ENCODE measurements at places on chromosomes 3 and 15.

DNA sequence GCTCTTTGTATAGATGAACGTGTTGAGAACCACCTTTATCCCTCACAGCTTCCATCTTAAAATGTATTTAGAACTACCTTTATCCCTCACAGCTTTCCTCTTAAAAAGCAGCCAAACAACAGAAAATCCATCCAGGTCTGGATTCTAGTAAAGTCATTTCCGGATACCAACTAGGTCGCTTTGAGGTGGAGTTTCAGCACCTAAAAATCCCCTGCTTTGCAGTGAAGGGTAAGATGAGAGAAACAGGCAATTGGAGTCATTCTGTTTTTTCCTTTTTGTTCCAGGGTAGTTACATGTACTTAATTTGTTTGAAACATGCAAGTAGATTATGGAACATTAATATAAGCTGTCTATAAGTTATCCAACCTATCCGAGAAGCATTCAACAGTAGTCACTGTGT, 192.0 kb downstream of the UBE2E2 start:
- no peak for DNase-seq

- no peak for DNase-seq
These were observed 101.6 kb downstream of the SRGAP3 start for GRCh38 chr3:9147896-9148266.

GRCh38 chr3:150484410-150484809, 61.9 kb downstream of the SERP1 start:
- no peak for DNase-seq

DNA sequence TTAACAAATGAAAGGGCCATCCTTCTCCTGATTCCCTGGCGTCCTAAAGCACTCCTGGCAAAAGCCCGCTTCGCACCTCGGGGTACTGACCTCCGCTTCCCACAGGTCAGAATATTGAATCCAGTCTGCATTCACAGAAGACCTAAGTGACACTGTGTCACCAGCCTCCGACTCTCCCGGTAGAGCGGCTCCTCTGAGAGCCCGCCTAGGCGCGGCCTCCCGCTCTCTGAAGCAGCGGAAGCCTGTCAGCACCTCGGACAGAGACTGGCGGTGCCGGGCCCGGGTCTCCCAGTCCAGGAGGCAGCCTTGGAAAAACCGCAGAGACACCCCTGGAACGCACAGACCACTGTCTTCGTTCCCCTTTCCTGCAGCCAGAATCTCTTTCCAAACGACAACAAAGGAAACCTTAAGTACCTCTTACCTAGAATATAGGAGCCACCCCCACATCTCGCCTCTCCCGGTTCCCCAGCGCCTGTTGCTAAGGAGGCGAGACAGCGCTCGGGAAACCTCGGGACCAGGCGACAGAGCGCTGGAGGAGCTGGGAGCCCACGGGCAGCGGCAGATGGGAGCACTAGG, 1.2 kb downstream of the GABRB3 start:
- peak; percentile 17 for DNase-seq

GRCh38 chr3:153162513-153163392, 727 bp downstream of the RAP2B start:
- peak; percentile 36 for DNase-seq

DNA sequence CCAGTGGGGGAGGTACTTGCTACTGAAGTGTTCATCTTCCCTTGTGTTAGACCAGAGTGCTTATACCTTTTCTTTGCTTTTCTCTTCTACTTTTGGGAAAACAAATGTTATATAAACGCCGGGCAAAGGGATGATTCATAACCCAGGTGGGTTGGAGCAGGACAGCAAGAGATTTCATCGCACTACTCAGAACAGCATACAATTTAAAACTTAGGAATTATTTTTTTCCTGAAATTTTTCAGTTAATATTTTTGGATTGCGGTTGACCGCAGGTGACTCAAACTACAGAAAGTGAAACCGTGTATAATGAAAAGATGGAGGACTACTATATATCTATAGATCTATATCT, 270.0 kb upstream of the RGMA start:
- DNase-seq, result no peak

DNA sequence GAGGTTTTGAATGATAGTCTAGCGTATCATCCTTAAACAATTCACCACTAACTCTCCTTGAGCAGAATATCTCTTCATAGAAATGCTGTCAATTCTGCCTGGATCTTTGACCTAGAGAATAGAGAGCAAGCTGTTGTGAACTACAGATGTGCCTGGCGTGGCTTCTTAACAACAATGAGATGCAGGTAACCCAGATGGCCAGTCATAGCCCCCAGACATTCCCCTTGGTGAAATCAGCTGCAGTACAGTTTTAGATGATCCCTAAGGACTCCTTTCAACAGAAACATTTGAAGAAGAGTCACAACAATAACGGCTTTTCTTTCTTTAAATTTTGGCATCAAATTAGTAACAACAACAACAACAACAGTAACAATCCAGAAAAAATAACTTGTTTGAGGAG, 1041.3 kb downstream of the ROBO1 start:
- no peak for DNase-seq

- no peak for DNase-seq
These were observed 344.5 kb downstream of the FGF12 start for GRCh38 chr3:192382861-192383260.

DNA sequence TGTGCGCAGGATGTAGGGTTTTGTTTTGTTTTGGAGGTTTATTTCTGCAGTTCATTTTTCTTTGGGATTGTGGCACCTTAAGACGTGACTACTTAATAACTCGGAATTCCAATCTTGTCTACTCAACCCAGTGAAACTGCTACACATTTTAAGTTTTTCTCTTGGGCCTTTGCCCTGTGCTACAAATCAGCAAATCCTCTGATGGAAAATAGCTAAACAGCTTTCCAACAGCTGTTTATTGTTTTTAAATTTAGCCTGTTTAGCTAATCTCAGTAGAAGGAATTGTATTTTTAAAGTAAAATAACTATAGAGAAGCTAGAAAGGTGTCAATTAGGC, 48.4 kb downstream of the OPA1 start:
- DNase-seq, result no peak

DNA sequence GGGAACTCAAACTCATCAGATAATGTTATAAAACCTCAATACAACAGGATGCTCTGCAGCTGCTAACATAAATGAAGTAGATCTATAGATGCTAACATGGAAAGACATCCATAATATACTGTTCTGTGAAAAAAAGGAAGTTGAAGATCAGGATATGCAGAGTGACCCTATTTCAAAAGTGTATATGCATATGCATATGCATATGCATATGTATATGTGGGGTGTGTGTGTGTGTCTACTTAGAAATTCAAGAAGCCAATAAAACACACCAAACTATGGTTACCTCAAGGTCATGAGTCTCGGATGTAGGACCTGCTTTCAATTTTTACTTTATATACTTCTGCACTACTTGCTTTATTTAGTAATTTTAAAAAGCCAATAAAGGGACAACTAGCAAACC, 125.6 kb downstream of the ABHD5 start:
- DNase-seq, result no peak

DNA sequence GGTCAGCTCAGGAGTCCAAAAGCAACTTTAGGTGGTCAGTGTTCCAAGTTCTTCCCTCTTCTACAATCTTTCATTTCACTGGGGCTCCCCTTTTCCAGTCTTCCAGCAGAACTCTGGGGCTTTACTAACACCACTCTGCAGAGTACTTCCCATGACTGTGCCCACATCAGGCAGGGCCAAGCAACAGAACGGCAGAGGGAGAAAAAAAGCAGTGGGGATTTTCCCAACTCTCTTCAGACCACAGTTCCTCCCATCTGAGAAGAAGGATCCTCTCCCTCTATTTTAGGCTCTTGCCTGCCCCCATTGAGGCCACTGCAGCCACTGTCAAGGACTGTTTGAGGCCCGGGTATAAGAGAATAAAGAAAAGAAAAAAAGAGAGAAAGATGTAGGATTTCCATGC, 70.7 kb downstream of the TTBK2 start:
- DNase-seq, result no peak

- DNase-seq, result peak; percentile 17
These were observed 440.5 kb downstream of the NTRK3 start for GRCh38 chr15:87816016-87816415.

GRCh38 chr3:183131186-183131725, 31.3 kb downstream of the LAMP3 start:
- no peak for DNase-seq

DNA sequence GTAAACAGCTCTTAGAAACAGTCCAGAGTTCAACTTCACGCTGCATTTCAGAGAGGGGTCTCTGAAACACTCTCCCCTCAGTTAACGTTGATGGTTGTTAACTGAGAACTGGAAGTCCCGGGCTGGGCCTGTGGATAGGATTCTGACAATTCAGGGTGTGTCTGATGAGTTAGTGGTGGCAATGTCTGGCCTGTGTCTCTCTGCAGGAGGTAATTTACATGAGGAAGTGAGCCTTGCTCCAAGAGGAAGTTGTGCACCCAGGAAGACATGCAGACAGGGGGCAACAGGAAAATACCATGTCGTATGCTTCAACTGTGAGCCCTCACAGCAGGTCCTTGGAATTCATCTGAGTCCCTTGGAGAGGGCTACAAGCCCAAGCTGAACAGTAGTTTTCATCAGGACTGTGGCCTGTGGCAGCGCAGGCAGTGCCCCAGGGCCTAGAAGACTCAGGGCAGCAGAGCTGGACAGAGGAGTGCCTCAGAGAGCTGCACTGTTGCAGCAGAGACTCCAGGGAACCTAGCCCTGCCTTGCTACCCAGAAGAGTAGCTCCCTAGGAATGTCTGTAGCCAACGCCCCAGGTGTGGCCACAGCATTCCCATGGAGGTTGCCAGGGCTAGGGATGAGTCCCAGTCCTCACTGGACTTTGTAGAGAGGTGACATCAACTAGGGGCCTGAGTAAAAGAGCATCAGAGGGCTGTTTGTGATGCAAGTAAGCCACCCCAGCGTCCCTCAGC, 104.6 kb upstream of the SELENOK start:
- no peak for DNase-seq

GRCh38 chr3:10770547-10770946, 45.5 kb upstream of the SLC6A11 start:
- no peak for DNase-seq

- DNase-seq, result no peak
These were observed 706.5 kb upstream of the UBE2E2 start for GRCh38 chr3:22496641-22497040.

DNA sequence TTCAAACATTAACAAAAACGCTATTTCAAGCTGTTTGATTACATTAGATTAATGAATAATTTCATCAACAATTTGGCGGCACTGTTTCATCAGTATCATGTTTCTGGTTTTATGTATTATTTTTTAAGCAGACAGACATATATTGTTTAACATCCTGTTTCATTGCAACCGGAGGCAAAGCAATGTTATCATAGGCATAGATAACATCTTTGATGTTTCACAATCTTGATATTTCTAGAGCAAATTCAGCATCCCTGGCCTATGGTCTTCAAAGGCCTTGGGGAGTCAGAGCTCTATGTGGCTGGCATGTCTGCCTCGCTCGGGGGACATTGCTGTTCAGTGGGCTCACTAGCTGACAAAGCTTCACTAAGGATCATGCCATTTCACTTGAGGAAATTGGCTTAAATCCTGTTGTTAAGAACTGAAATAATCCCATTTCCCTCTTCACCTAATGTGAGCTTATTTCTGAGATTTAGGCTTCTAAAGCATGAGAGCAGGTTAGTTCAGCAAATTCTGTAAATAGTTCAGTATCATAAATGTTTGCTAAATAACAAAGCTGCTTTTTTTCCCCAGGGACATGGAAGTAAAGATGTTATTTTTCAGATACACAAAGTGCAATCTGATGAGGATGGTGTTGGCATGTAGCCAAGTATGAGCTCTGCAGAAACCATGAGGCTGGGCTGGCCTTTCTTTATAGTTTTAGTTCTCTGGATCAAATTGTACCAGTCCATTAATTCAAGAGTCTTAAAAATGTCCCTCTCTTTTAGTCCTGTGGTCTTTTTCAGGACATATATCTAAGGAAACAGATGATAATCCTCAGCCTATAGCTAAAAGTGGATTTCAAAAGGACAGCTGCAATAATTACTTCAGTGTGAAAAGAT, 941.4 kb downstream of the PLOD2 start:
- DNase-seq, result no peak

- no peak for DNase-seq
These were observed 65.4 kb downstream of the ABI3BP start for GRCh38 chr3:100927775-100928174.

DNA sequence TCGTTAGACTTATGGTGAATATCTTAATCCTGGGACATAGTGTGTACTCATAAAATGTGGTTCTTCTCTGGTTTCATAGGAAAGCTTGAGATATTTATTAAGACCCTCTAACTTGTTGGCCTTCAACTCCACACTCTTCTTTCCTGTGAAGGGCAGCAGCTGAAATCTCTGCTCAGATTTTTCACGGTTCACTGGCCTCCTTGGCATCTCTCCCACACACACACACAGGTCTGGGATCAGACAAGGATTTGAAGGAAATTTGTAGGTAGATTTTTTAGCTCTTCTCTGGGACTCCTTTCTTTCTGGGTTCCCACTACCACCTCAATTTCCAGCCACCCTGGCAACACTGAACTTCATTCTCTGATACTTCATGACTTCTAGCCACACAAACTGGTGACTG, 70.2 kb downstream of the MYRIP start:
- DNase-seq, result no peak

DNA sequence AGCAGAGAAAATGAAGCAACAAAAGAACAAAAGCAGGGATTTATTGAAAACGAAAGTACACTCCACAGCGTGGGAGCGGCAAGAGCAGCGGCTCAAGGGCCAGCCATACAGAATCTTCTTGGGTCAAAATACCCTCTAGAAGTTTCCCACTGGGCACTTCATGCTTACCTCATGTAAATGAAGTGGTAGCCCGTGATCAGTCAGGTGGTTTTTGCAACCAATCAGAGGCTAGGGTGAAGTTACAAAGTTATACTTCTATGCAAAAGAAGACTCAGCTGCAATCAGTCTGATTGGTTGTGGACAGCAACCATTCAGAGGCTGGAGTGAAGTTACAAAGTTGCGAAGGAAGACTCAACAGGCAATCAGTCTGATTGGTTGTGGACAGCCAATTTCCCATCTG, 37.8 kb upstream of the TRH start:
- DNase-seq, result peak; percentile 72

- DNase-seq, result peak; percentile 12
These were observed 48.4 kb downstream of the ARHGEF3 start for GRCh38 chr3:56753206-56753820.

- DNase-seq, result no peak
These were observed 65.2 kb downstream of the TBL1XR1 start for GRCh38 chr3:177131927-177132636.

DNA sequence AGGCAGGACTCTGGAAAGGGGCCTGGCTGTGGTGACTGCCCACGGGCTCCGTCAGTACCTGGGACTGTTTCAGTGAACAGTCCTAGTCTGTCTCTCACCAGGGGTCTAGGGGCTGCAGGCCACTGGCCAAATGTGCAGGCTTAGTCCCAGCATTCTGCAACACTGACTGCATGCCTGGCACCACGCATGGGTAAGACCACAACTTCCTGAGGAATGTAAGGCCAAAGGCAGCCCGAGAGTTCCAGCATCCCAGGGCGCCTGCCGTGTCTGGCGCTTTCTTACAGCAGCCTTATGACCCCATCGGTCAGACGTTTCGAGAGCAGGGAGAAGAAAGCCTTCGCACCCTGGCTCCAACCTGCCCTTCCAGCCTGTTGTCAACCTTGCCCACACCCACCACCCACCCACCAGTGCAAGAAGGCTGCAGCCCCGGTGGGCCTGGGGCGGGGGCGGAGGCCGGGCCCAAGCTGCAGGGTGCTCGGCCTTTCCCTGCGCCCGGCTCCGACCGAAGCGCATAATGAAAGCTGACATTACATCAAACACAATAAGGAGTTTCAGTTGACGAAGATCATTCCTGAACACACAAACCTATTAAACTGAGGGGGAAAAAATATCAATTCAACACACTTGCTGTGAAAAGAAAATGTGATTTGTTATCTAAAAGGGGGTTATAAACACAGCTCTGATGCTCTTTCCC, 29.5 kb upstream of the TMEM115 start:
- DNase-seq, result peak; percentile 29
